ENCODE measurements at places on chromosomes 16 and 17. TPM values are rescaled to one million over a fixed set of nuclear protein-coding genes. Genes with fewer than 3 reads are reported as not detected.

- DNase-seq = no peak
These were observed 135.2 kb upstream of the CPHXL start for GRCh38 chr16:75861311-75862097.

DNA sequence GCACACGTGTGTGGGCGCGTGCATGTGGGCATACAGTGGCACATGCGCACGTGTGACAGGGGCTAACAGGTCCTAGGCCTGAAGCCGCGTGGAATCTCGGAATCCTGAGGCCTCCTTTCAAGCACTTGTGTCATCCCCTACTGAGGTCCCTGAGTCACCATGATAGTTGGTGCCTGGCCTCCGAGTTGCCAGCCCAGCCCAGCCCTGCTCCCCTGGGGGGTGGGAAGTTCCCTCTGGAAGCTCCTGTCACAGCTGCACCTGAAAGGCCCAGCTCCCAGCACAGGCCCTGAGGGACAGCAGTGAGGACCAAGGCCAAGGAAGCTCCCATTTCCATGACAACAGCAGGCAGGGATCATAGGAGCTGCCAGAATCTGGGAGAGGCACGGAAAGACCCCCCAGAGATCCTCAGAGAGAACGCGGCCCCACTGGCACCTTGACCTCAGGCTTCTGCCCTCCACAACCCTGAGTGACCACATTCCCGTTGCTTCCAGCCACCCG is 35.4 kb upstream of the ENPP7 start:
- no peak for DNase-seq

- DNase-seq = no peak
These were observed 28.6 kb downstream of the SMARCE1 start for GRCh38 chr17:40618754-40619625.

The STAT5B gene
- total RNA-seq = 106 TPM

Measured in mesenteric fat pad (tissue), 1 donor.